Amygdala (tissue), 56 donors: ENCODE measurements at places on chromosomes 5 and 9.
A peak's percentile ranks its signal among the peaks of the same experiment; 100 is the strongest.

- DNase-seq: no peak
Observed at GRCh38 chr5:65611524-65611923, 12.6 kb downstream of the TRIM23 start.

GRCh38 chr9:92704528-92704927 lies 34.6 kb upstream of the IPPK start:
- no peak for DNase-seq

DNA sequence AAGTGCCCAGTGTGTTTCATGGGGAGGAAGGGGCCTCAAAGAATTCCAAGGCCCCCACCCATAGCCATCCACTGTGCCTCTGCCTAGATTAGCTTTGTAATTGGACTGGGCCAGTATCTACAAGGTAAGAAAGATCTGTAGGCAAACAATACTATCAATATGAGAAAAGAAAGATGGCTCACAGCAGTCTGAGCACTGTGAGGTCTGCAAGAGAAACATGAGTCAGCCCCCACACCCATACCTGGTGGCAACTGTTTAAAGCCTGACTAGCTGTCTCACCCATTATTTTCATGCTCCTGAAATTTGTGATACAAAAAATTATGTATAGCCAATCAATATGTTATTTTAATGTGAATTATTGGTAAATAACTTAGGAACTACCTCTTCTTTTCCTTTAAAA lies 10.0 kb upstream of the ZNF483 start:
- no peak for DNase-seq

- no peak for DNase-seq
Observed at GRCh38 chr9:124214596-124215367, 43.0 kb upstream of the NEK6 start.

- no peak for DNase-seq
Observed at GRCh38 chr9:122695696-122696095, 20.8 kb downstream of the OR1L3 start.

GRCh38 chr5:156981481-156981880 lies 18.5 kb upstream of the TIMD4 start:
- DNase-seq: no peak

- DNase-seq: no peak
Observed at GRCh38 chr5:110846398-110847001, 107.7 kb downstream of the SLC25A46 start.

DNA sequence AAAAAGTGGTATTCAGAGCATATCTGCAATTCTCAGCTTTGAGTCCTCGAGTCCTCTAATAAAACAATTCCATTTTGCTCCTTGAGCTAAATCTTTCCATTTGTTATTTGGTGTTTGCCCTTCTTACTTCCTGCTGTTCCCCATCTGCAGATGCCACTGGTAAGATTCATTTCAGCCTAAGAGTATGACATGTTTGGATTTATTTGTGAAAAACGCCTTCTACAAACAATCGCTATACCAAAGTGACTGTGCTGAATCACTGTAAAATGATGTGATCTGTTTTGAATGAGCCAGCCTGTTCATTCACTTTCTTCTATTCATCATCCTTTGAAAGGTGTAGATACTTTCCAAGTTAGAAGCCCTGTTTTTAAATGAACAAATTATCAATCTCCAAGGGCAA lies 27.7 kb downstream of the KCTD16 start:
- no peak for DNase-seq

- peak; percentile 26 for DNase-seq
Observed at GRCh38 chr9:120715389-120715924, 1.2 kb upstream of the MEGF9 start.

GRCh38 chr5:61824396-61824795 lies 481.6 kb upstream of the KIF2A start:
- no peak for DNase-seq

- DNase-seq: no peak
Observed at GRCh38 chr5:107011605-107012004, 659.1 kb downstream of the EFNA5 start.

DNA sequence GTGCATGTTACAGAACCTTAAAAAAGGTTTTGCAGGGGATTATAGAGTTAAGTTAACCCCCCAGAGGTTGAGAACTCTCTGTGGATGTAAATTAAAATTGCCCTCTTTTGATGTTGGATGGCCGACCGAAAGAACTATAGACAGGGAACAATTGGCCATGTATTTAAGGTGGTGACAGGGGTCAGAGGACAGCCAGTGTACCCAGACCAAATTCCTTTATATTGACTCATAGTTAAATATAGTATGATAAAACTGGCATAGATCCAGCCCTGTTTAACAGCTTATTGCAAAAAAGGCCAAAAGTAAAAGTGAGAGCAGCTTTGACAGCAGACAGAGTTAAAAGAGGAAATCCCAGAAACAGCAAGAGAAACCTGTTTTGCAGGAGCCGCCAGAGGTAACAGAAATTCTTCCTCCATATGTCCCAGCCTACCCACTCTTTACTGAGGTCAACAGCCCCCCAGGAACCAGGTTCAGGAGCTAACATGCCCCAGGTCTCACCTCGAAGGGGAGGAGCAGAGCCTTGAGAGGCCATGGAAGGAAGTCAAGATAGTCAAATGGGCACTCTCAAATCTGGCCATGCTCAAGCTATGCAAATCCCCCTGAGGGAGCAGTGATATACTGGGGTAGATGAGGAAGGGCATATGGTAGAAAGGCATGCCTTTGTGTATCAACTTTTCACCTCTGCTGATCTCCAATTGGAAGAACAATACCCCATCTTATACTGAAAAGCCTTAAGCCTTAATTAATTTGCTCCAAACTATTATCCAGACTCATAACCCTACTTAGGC lies 156.4 kb upstream of the COX7C start:
- no peak for DNase-seq

DNA sequence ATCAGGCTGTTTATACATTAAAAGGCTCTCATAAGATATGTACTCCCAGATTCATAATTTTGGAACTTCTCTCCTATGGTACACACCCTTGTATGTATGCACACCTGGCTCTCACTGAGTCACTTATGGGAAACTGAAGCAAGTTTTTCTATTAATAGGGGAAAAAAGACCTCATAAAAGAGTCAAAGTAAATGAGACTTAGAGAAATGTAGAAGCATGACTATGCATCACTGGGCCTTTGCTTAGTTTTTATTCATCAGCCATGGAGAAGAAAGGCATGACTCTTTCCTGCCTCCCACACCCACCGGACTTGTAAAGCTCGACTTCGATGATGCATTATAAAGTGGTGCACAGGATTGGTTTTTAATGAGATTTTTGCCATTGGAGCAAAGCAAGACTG lies 28.2 kb downstream of the MTAP start:
- no peak for DNase-seq

GRCh38 chr9:14650596-14650995 lies 42.6 kb downstream of the ZDHHC21 start:
- DNase-seq: no peak

DNA sequence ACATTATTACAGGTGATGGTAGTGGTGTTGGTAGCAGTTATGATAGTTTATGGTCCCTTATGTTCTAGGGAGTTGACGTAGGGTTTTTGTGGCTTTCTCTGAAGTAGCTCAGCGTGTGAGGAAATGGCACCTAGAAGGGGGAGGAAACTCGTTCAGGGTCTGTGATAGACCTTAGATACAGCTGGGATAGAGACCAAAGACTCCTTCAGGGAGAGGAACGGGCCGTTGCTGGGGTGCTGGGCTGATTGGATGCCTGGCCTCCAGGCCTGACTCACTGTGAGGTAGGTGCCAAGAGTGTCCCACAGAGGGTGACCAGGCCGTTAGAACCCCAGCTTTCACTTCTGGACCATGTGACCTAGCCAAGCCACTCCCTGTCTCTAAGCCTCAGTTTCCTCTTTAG lies 96.6 kb downstream of the DAB2IP start:
- DNase-seq: no peak

DNA sequence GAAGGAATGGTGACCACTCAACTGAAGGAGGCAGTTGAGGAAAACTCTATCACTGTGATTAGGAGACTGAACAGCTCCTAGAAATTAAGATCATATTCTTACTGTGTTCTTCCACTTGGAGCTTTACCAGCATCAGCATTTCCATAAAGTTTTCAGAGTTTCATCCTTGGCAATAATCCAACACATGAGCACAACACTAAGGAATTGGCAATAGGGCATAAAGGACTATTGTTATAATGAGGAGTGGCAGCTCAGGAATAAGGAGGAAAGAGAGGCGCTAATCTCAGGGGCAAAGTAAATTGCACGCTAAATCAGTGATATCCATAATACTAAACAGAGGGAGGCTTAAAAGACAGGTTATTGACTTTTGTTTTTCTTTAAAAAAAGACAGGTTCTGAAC lies 338.9 kb downstream of the EFNA5 start:
- no peak for DNase-seq

DNA sequence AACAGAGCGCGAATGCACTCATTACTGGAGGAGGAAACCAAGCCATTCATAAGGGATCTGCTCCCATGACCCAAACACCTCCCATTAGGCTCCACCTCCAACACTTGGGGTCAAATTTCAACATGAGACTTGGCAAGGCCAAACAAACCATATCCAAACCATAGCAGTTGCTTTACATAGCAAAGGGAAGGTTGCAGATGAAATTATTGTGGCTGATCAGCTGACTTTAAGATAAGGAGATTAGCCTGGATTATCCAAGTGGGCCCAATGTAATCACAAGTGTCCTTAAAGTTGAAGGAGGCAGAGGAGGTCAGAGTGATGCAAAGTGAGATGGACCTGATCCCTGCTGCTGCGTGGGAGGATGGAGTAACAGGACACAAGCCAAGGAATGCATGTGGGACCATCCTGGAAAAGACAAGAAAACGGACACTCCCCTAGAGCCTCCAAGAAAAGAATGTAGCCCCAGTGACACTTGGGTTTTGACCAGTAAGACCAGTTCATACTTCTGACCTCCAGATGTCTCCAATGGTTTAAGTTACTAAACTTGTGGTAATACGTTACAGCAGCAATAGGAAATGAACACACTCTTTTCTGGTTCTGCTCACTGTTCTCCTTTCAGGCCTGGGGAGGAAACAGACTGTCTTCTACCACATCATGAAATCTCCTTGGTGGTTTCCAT lies 167.3 kb downstream of the GNAQ start:
- DNase-seq: no peak

DNA sequence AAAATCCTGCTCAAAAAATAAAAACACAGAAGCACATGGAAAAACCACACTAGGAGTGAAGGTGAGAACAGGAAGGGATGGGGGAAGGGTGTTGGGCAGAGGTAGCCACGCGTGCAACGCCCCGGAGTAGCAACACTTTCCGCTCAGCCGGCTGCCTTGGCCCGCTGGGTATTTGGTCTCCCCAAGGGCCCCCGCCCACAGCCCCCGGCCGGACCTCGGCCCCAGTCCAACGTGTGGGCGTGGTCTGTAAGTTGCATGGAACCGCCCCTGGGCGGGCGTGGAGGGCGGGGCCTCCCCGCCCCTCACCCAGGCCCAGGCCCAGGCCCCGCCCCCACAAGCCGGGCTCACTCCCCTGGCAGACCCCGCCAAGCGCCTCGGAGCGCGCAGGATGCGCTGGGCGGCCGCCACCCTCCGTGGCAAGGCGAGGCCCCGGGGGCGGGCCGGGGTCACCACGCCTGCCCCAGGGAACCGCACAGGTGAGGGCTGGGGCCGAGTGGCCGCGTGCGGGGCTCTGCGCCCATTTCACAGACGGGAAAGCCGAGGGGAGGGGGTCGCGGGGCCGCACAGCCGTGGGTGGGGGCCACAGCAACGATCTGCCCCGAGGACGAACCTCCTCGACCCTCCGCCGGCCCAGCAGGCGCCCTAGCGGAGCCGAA lies at the start of gene SUSD3:
TSS of gene SUSD3 (plus strand) at position 347 of the 656 bp plus-strand sequence. CDS start at position 389, 42 bp downstream.
- DNase-seq: no peak

DNA sequence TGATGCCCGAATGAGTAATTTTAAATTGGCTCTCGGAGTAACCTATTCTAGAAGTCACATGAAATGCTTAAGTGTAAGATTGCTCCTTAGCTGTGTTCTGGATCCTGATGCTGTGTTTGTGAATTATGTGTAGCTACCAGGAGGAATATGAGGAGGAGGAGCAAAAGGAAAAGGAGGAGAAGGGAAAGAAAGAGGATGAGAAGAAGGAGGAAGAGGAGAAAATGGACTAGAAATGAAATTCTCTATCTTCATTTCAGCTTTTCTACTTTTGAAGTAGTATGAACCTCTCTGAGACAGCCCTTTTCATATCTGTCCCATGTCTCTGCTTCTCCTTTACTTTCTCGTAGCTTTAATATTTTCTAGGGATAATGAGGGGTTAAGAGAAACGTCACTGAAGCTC lies 119.4 kb upstream of the ACTBL2 start:
- no peak for DNase-seq

DNA sequence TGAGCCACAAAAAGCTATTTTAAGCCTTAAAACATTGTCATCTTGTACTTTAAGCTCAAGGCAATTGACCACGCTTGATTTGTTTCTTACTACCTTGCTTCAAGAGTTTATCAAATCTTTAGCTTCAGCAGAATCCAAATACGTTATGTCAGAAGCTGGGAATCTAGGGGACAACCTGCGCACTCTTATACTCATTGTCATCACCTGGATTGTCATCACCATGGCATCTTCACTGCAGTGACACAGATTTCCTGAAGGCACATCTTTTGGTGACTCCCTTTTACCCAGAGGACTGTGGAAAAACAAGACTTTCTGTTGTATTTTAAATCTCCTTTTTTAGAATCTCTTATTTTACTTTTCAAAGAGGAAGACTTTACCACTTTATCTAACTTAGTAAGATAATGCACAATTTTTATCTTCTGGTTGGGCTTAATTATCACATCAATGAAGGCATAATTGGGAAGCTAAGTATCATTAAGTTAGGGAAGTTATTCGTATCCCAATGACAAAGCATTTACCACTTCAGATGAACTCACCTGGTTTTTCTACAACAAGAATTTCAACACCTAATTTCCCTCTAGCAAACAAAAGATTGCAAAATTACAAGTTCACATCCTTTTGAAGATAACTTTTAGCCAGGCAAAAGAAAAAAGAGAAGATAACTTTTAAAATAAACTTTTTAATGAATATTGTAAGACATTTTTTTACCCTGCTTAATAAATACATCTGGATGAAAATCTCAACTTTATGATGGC lies 162.0 kb downstream of the DOCK2 start:
- no peak for DNase-seq

DNA sequence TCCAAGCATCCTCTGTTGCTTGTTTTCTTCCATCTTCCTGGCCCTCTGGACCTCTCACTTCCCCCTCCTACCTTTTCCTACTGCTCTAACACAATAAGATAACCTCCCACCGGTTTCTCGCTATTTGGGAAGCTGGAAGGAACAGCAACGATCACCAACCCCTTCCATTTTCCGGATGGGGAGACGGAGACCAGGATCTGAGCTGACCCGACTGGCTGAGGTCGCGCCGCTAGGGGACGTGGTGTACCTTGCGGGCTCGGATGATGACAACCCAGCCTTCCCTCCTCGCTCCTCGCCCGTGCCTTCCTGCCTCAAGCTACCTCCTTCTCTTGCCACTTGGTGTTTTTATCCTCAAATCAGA lies 1.9 kb downstream of the LPAR1 start:
- DNase-seq: peak; percentile 44

DNA sequence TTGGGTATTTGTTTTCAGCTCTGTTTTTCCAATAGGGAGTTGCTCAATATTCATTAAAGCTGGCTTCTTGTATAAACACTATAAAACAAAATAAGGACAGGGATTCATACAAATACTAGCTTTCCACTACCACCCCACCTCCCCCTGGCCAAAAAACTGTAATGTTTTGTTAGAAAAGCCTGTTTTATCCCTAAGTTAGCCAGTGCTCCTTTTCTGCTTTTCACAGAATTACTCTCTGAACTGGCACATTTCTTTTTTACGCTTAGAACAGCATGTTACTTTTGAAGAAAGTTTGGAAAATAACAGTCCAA lies 147.4 kb upstream of the DMRT1 start:
- DNase-seq: no peak

- DNase-seq: no peak
Observed at GRCh38 chr5:169048181-169049125, 252.5 kb downstream of the SLIT3 start.

GRCh38 chr9:137694962-137695875 lies 76.4 kb downstream of the EHMT1 start:
- DNase-seq: peak; percentile 15
